ENCODE measurements at places on chromosomes 11 and 22.

GRCh38 chr22:37467391-37467955, 18.7 kb downstream of the MFNG start:
- no peak for DNase-seq

- no peak for DNase-seq
These were observed 8.9 kb downstream of the UVRAG start for GRCh38 chr11:75823946-75824345.

GRCh38 chr11:60936467-60937143, 12.3 kb downstream of the TMEM132A start:
- DNase-seq, result no peak

DNA sequence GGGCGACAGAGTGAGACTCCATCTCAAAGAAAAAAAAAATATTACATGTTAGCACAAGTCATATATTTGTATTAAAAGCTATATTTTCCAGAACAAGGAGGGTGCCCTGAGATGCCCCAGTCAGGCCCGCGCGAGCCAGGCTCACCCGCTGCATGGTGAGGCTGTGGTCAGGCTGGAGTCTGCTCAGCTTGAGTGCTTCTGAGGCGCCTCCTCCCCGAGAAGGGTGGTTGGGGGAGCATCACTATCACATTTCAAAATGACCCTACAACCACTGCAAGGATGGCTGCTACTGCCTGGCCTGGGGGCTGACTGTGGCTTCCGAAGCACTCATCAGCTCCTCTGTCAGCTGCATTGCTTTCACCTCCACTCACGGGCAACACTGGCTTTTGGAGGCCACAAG, 77.1 kb downstream of the SCUBE1 start:
- DNase-seq, result no peak

GRCh38 chr11:120186456-120186773, 24.4 kb upstream of the OAF start:
- no peak for DNase-seq

- DNase-seq, result no peak
These were observed 10.3 kb downstream of the EIF4G2 start for GRCh38 chr11:10798330-10798928.

DNA sequence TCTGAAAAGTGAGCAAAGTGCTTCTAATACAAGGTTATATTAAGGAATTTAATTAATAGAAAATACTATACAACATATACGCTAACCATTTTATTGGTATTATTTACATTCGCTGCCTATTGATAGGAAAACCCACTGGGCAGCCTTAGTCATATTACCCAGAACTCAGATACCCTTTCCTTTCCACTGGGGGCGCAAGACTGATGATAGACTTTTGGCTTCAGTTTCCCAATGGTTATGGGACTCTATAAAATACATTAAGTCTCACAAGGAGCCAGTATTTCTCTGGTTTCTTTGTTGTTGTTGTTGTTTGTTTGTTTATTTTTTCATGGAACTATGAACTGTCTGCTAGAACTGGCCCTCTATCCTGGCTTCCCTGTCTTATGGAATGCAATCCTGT, 471.1 kb upstream of the KIRREL3 start:
- no peak for DNase-seq

- DNase-seq, result peak; percentile 18
These were observed 4.1 kb upstream of the C11orf24 start for GRCh38 chr11:68275721-68276507.

DNA sequence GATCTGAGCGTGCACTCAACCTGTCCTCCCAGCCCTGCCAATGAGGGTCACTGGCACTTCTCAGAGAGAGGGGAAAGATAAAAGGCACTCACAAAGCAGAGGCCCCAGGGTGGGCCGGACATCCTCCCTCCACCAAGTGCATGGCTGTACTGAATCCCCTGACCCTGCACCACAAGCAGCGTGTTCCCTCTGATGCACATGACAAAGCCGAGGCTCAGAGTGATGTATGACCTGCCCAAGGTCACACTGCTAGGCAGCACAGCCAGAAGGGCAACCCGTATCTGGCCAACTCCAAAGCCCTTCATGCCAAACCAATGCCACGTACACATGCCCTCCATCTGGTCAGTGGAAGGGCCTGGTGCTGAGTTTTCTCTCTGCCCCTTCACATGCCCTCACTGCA, 22.1 kb downstream of the SPATA19 start:
- DNase-seq, result no peak

DNA sequence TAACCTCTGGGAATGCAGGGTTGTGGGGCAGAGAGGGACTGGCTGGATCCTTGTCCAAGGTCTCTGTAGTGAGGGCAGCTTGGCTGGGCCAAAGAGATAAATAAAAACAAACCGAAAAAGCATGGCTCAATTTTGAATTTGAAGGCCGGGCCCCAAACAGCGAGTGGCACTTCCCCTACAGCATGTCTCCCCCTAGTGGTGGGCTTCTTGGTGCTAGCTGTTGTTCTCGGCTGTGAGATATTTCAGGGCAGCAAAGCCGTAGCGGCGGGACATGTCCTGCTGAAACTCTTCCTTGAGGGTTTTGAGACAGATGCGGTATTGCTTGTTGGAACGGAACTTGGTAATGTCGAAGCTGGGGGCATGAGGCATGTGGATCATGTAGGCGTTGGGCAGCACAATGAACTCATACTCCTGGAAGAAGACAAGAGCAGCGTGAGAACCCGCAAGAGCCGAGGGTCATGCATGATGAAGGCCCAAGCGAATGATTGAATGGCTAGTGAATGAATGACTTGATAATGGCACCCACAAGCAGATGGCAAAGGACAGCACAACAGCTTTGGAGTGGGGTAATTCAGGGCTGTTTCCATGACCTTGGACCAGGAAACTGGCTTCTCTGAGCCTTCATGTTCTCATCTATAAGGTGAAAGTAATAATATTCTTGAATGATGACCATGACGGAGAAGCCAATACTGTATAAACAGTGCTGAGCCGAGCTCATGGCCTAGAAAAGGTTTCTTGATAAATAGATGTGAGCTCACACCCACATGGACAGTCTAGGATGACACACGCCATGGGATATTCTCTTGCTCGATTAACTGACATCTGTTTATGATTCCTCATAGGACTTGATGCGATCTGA, 216.3 kb upstream of the SYN3 start:
- peak; percentile 1 for DNase-seq

DNA sequence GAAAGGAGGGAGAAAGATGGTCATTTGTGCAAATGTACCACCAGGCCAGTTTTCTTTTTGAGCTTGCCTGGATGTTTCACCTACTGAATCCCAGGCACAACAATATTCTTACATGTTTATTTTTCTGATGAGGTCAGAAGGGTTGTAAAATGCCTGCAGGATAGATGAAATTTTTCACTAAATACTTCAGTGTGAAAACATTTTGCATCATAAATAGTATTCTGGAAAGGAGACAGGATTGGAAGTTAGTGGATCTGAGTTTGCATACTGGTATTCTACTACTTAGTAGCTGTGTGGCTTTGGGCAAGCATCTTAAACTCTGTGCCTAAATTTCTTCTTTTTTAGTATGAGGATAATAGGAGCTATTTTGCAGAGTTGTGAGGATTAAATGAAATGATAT, 24.8 kb downstream of the RNF169 start:
- DNase-seq, result no peak

DNA sequence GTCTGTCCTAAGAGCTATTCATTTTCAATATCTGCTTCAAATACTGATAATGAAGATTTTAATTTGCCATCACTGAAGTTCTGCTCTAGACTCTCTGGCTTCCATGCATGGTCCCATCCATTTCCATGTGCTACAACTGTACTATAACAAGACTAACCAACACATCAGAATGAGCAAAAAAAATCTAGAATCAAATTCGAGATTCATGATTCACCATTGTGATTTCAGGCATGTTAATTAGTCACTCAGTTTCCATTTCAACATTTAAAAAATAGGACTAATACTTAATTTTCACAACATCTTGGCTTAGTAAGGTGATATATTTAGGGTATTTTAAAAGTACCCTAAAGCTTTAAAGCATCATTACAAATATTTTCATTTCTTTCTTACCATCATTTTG, 22.8 kb downstream of the PICALM start:
- no peak for DNase-seq

DNA sequence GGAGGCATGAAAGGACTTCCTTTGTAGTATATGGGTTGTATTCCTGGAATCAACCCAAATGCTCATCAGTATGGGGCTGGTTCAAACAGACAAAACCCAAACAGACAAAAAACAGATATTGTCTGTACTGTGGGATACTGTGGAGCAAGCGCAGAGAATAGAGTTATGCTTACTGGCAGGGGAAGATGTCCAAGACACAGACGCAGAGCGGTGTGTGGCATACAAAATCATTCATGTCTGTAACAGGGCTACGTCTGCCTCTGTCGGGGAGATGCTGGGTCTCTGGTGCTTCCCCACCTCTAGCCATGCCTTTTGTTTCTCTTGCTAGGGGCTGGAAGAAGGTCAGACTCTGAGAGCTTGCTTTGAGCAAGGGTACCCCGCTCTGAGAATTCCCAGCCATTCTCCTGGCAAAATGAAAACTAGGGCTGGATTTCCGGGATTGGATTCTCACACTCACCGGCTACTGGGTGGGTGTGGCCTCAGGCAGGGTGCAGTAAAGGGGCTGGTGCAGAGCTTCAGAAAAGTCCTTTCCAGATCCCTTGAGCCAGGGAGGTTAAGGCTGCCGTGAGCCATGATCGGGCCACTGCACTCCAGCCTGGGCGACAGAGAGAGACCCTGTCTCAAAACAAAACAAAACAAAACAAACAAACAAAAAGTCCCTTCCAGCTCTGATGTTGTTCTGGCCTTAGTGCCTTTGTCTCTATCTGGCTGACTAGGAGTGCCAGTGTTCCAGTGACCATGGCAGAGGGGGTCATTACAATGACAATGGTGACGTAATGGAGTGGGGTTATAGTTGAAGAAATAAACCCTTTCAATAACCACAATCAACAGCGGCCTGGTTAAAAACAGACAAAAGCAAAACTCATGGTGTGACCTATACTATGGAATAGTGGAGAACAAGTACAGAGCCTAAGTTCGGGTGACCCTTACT, 2.9 kb upstream of the ABCC8 start:
- DNase-seq, result no peak

DNA sequence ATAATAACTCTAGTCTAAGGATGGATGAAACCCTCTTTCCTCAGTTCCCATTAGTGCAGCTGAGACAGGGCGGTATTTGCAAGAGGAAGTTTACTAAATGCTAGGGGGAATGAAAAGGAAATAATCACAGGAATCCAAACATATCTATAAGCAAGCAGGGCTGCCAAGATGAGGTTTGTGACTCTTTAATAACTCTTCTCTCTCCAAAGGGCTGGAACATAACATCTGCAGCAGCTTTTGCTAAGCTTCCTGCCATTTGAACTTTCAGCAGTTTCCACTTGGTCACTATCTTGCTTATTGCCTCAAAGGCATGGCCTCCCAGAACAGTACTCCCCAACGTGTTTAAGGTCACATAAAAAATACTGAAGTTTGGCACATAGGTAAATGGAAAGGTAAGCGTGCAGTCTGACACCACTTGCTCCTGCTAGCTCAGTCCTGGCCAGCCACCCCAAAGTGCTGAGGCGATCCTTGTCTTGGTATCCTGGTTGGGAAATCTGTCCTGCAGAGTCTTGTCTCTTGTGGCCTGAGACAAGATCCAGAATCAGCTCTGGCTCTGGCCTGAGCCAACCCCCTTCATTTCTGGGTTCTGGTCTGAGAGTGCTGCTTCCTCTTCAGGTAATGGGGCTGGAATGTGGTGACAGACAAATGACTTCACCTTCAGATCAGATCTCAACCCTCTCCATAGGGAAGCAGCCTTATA, 81.8 kb downstream of the KCNC1 start:
- DNase-seq, result no peak

DNA sequence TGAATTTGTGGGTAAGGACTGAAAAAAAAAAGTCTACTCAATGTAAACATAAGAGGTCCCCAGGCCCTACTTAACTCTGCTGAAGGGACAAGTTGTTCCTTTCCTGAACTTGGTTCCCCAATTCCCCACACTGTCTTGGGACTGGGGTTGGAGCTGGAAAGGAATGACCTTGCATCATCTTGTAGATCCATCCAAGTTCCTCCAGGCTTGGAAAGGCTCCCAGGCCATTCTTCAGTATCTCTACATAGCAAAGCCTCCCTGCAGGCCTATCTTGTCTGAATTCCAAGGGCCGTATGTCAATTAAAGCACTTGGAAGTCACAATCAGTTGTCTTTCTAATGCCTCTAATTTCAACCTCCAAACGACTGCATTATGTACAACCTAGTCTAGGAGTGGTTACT, 361.2 kb downstream of the TMEM135 start:
- no peak for DNase-seq

DNA sequence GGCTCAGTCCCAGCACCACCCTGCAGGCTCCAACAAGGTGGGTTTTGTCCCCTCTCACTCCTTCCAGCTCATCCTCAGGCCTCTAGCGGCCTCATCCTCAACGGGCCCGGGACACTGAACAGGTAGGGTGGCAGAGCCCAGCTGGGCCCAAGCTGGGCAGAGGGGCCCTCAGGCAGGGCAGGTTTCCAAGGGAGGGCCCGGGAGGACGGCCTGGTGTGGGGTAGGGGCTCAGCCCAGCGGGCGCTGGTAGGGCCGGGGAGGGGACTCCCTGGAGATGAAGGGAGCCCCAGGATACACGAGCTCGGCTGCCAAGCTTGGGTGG, 2.5 kb upstream of the IFITM10 start:
- no peak for DNase-seq

- no peak for DNase-seq
These were observed 16.3 kb downstream of the OR52K2 start for GRCh38 chr11:4465407-4465806.

- DNase-seq, result no peak
These were observed 4.2 kb downstream of the TTLL8 start for GRCh38 chr22:50053861-50054260.

GRCh38 chr22:40519284-40519947, 117.1 kb downstream of the MRTFA start:
- DNase-seq, result no peak

DNA sequence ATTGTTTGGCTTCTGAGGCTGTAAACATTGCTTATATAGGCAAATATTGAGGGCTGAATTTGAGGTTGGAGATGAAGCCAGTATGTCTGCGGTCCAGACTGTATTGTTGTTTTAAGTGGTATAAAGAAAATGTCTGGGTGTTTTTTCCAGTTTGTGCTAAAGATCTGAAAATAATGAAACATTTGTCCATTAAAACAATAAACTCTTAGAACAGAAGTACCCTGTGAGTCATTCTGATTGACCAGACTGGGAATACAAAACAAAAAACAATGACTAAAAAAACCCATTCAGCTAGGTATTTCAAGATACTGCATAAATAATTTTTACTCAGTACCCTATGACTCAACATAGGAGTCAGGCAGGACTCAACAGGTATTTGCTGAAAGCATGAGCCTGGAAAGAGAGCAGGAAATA, 20.4 kb downstream of the ALKBH8 start:
- DNase-seq, result no peak

DNA sequence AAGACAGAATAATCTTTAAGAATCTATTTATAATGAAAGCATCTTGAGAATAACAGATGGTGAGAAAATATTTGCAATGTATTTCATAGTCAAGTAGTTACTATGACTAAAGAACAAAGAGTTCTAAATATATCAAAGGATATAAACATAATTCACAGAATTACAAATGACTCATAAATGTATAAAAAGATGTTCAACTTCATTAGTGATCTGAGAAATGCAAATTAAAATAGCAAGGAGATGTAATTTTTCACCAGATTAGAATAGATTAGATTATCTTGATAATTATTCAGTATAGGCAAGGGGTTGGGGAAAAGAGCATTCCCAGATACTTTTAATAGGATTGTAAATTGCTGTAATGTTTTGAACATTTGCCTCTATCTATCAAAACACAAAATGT, 30.1 kb upstream of the PAMR1 start:
- no peak for DNase-seq
